ENCODE measurements at places on chromosomes 6 and 20.

DNA sequence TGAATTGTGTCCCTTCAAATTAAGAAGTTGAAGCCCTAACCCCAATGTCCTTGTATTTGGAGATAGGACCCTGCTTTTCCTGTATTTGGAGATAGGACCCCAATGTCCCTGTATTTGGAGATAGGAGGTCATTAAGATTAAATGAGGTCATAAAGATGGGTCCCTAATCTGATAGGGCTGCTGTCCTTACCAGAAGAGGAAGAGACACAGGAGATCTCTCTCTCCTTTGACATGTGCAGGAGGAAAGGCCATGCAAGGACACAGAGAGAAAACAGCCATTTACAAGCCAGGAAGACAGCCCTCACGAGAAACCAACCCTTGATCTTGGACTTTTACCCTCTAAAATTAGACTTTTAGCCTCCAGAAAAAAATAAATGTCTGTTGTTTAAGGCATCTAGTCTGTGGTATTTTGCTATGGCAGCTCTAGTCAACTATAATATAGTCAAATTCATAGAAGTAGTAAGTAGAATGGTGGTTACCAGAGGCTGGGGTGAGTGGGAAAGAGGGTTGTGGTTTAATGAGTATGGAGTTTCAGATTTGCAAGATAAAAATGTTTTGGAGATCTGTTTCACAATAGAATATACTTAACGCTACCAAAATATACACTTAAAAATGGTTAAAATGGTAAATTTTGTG is 59.3 kb downstream of the UBE3D start:
- DNase-seq: no peak

GRCh38 chr6:100088009-100088408 is 94.0 kb upstream of the MCHR2 start:
- no peak for DNase-seq

DNA sequence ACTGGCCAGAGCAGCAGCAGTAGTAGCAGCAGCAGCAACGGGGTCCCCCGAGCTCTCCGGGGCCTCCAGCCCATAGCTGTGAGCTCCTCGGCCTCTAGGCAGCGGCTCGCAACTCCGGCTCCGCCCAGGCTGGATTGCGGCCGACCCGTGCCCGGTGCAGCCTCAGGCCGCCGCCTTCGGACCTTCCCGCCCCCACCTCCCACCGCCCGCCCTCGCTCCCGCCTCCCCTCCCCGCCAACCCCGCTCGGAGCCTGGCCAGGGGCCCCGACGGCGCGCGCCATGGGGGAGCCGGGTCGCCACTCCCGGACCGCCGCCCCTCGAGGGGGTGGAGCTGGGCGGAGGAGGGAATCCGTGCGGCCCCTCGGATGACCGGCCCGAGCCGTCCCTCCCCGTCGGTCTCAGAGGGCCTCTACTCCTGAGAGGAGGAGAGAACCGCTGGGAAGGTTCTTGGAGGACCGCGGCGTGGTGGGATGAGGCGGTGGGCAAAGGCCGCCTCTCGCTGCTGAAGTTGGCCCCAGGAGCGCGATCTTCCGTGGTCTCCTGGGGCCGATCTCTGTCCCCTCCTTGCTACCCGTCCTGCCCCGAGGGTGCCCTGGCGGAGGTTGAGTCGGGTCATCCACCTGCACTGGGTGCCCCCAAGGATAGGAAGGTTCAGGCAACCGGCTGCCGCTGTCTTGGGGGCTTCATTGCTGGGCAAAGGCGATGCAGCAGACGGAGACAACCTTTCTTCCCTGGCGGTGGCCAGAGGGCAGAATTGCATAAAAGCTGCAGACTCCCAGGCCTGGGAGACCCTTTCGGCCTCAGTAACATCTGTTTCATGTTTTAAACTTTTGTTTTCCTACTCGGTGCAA is at the start of gene ADAM33:
Gene ADAM33 (minus strand): TSS at position 80 of the 851 bp plus-strand sequence. CDS start 6 bp downstream, at position 74.
- peak; percentile 78 for DNase-seq

- DNase-seq: no peak
Observed at GRCh38 chr20:49259799-49260198, 18.1 kb downstream of the ZNFX1 start.

DNA sequence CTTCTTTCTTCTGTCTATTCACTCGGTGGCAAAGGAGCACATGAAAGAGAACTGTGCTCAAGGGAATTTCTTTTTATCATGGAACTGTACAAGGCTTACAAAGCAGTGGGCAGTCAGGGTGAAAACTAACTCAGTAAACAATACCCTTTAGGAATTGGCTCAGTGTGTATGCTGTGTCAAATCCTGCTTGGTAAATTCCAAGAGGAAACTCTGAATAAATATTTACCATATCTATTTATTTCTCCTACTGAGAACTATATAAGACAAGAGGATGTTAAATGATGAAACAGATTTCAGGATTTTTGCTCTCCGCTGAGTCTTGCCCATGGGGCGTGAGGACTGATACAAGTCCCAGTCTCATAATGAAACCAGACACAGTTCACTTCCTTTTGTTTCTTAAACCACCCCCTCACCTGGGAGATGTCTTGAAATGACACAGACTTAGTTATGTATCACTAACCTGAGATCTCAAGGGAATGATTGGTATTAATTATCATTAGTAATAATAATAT is 188.8 kb downstream of the BACH2 start:
- DNase-seq: no peak

DNA sequence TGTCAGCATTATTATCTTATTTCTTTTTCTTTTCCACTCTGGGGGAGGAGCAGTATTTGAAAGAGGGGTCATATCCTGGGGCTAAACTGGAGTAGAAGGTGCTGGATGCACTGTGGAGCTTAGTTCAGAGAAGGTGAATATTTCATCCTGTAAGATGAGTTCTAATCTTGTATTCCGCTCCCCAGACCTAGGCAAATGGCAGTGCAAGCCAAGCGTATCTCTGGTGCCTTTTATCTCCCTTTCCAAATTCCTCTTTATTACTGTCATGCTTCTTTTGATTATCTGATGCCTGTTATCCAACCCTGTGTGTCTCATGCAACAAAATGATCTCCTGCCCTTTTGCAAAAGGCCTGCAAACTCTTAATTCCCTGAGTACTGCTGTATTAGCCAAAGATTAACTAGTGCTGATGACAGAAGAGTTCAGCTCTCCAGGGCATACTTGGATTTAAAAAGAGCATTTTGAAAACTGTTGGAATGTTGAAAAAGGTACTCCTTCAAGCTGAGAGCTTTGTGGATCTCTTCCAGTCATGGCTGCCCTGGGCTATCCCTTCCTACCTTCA is 138.0 kb downstream of the CARMIL1 start:
- DNase-seq: no peak

GRCh38 chr6:2737885-2738284 is 12.8 kb downstream of the MYLK4 start:
- DNase-seq: no peak

DNA sequence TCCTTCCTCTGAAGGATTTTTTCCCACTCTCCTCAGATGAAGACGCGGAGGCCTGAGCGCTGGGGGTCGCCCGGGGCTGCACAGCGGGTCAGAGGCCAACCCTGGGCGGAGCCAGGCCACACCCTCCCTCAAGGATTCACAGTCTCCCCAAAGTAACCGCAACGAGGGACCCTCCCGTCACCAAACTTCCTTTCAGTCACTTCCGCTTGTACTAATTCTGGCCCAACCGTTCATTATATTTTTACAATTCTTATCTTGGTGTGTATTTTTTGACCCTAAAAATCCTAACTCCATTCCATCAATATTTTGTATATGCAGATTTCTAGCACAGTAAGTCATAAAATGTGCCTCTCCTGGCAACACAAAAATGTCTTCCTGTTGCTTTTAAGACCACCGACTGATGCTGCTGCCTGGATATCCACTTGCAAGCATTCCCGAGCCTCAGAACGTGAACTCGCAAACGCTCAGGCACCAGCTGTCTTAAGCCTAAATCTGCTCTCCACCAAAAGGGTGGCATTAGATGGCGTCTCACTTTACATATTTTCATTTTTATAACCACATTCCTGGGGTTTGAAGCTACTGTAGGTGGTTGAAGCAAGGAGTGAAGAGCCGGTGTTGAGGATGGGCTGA is 128.0 kb downstream of the DLL1 start:
- DNase-seq: no peak

DNA sequence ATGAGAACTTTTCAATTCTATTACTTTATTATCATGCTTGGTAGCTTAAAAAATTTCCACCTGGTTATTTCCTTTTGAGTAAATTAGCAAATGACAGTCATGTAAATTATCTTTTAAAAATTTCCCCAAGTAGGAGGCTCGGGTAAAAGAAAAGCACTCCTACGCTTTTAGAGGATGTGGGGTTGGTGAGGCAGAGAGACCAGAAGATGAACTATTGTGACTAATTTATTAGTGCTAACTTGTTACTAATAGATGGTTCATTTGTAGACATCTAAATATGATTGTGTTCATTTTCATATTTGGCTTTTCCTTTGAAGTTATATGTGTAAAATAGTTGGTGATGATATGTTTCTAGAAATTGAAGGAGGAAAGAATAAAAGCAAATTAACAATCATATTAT is 27.0 kb downstream of the ZNF292 start:
- no peak for DNase-seq

DNA sequence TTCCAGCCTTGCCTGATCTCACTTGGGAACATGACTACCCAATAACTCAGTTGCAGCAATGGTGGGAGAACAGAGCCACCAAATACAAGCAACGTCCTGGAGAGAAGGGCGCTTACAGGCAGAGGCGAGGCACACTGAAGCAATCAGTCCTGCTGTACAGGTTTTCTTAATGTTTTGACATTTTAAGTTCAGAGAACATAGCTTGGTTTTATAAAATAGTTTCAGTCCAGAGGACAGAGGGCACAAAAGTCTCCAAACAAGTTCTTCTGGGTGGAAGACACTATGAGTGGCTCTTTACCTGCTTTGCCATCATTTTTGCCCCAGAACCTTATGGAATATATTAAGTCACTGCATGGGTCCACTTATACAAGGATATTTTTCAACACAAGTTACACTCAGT is 103.4 kb upstream of the KCNG1 start:
- no peak for DNase-seq

DNA sequence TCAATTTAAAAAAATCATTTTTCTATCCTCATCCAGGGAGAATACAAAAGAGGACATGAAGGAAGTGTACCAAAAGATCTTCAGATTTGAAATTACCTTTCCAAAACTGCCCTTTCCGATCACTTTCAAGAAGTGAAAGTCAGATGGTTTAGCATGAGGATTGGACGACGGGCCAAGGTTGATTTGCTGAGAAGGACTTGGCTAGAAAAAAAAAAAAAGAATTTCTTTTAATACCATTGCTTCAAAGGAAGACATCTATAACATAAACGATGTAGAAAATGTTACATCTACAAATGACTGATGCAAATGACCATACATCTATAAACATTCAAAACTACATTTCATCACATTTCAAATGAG is 120.9 kb upstream of the SLC2A12 start:
- DNase-seq: no peak

DNA sequence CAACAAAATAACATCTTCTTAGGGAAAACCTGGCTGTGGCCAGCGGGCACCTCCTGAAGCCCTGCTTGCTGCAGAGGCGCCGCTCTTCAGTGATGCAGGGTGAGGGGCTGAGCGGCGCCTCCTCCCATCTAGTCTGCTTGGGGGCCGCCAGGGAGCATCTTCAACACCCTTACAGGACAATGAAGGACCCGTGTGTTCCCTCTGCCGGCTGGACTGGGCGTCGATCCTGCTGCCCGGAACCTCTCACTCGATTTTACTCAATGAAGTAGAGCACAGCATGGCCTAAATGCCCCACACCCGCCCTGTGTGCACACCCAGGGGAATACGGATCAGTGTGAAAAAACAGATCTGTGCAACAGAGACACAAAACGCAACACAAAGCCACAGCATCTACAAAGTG is 28.5 kb upstream of the MPC1 start:
- DNase-seq: no peak

DNA sequence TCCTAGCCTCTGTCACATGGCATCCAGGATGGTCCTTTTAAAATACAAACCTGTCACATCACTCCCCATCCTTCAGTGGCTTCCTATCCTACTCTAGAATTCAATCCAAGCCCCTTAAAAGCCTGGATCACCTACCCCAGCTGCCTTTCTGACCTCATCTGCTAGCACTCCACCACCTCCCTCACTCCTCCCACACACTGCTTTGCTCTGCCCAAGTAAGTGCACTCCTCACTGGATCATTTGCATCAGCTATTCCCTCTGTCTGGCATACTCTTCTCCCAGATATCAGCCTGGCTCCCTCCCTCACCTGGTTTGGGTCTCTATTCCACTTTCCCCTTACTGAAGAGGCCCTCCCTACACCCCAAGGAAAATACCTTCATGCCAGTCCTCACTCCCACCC is 10.5 kb downstream of the C6orf136 start:
- DNase-seq: no peak

GRCh38 chr6:132651062-132651461 is 7.9 kb downstream of the TAAR1 start:
- no peak for DNase-seq

GRCh38 chr20:62332421-62332820 is 29.6 kb downstream of the ADRM1 start:
- no peak for DNase-seq

GRCh38 chr6:38283734-38284362 is 355.9 kb downstream of the BTBD9 start:
- DNase-seq: no peak

DNA sequence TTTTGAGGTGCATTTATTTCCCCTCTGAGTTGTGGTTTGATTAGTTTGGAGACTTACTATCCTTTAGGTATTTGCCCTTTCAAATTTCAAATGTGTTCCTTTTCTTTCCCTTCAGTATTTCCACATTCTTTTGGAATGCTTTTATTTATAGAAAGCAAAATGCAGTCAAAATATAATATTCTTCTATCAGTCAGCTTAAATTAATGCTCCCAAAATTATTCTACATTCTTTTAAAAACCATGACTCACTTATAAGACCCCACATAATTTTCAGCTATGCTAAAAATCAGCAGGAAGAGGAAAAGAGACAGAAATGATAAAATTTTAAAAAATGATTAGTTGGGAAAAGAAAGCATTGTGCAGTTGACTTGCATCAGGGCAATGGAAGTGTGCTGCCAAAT is 180.0 kb upstream of the SMLR1 start:
- DNase-seq: no peak

DNA sequence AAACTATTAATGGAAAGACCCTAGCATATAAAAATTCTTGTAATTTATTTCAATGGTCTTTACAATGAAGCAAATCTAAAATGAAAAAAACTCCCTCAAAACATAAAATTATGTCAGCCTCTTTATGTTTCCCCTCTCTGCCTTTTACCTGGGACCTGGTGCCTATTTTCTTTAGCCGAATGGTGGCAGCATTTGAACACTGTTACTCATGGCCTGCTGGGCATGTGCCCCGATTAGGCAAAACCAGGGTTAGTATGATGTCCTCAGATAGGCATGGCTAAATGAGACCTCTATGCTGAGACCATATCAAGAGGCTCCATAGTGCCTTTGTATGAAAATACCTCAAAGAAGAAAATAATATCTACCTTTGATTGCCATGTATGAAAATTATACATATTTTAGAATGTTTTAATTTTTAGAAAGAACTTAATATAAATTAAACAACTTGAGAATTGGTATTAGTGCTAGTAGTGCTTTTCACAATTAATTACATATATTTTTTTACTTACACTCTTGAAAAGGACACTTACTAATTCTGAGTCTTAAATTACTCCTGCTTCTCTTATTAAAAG is 22.5 kb upstream of the C6orf58 start:
- DNase-seq: no peak
